Trophoblast cell (in vitro differentiated cells and primary cell): ENCODE measurements at places on chromosomes 12 and 14.
A peak's percentile ranks its signal among the peaks of the same experiment; 100 is the strongest.

DNA sequence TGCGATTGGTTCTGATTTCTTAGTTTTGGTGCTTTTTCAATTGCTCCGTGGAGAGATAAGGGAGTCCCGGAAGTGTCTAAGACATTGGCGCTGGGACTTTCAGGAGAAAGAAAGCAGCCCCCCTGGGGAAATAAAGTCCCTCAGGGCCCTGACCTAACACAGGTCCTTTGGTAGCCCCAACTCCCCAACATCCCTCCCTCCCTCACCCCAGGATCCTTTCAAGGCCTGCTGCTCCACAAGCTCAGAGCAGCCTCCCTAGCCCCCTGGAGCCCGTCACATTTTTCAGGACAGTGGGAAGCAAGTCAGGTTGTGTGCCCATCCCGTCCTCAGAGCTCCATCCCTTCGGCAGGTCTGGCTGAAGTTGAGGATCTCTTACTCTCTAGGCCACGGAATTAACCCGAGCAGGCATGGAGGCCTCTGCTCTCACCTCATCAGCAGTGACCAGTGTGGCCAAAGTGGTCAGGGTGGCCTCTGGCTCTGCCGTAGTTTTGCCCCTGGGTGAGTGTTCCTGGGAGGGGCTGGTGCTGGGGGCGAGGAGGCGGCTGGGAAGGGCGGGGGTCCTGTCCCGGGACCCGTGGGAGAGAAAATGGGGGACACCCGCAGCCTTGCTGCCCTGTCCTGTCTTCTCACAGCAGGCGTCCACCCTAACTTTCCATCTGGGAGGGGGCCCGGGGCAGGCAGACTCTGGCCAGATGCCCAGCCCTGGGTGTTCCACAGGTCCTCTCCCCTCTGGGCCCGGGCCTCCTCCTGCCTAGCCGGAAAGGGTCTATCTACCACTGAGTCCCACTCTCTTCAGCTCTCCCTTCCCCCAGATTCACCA is 950 bp downstream of the IFI27 start:
- no peak for DNase-seq

GRCh38 chr12:52280796-52281560 is 6.5 kb downstream of the KRT86 start:
- peak; percentile 36 for DNase-seq

DNA sequence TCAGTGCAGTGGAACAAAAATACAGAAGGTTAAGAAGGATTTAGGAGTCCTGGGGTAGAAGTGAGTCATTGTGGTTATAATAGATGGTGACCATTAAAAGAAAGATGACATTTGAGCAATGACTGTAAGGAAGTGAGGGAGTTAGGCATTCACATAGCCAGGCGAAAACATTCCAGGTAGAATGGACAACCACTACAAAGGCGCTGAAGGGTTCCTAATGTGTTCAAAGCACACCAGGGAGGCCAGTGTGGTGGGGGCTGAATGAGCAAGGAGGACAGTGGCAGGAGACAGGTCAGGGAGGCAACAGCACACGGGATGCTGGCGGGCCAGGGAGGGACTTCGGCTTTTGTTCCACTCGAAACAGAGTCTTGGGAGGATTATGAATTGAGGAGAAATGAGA is 129.9 kb downstream of the NPAS3 start:
- no peak for DNase-seq

DNA sequence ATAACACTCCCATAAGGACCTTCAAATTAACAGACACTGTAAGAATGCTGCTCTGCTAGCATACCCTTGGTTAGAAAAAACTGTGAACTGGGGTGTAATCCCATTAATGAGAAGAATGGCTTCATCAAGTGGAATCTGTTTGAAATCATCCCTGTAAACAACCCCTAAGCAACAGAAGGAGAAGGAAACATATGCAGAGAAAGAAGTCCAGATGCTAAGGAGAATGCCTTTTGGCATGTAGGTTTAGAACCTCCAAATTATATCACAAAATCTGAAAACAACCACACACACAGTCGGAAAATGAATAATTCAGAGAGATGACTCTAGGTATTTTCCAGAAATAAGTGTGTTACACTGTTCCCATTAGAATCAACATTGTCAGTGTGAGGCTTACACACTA is 140.2 kb downstream of the NUAK1 start:
- no peak for DNase-seq

DNA sequence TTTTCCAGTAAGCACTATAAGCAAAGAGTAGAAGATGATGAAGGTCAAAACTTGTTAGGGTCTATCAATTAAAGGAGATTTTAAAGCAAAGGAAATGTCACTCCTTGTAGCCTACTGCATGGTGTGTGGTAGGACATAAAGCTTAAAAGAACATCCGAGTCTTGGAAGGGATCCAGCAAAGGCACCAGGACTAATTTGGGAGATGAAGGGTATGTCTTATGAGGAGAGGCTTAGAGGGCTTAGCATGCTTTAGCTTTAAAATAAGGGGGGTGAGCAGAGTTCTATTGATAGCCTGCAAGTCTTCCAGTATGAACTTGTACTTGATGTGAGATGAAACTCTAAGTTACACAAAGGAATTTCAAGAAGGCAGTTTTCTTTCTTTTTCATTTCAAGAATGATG is 11.8 kb upstream of the MYBPC1 start:
- DNase-seq, result no peak

GRCh38 chr12:4137441-4137840 is 136.1 kb upstream of the CCND2 start:
- DNase-seq, result no peak

DNA sequence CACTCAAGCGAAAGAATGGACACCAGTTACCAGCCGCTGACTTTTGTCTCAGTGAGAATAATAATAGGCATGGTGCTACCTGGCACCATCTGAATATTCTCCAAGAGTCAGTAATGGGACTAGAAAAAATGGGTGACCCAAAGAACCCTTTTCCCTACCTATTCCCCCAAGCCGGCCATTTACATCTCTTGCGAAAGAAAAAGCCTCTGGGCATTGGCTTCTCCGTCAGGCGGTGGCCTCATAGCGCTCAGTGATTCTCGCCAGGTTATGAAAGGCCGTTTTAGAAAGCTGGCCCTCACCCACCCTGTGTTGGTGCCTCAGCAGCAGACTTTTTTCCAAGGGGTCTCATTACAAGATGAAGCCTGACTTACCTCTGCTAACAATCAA is 523 bp upstream of the SLC6A15 start:
- peak; percentile 57 for DNase-seq

GRCh38 chr14:100084591-100084990 is 19.4 kb downstream of the EVL start:
- no peak for DNase-seq

DNA sequence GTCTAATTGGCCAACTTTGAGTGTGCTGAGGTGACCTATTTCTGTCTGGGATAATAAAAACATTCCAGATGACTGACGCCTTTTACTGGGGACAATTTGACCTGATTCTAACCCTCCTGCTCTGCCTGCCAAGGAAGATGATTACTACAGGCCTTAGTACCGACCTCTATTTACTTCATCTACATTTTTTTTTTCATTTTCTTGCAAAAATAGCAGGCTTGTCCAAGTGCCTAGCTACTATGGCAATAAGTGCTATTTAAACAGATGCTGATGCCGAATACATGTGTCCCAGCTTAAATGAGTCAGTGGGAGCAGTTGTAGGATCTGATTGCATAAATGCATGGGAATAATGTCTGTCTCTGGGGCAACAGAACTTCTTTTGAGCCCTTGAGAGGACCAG is 254.3 kb downstream of the RGS6 start:
- DNase-seq, result no peak

- DNase-seq, result no peak
Measured at GRCh38 chr12:109946505-109946904, 46.4 kb downstream of the TCHP start.

DNA sequence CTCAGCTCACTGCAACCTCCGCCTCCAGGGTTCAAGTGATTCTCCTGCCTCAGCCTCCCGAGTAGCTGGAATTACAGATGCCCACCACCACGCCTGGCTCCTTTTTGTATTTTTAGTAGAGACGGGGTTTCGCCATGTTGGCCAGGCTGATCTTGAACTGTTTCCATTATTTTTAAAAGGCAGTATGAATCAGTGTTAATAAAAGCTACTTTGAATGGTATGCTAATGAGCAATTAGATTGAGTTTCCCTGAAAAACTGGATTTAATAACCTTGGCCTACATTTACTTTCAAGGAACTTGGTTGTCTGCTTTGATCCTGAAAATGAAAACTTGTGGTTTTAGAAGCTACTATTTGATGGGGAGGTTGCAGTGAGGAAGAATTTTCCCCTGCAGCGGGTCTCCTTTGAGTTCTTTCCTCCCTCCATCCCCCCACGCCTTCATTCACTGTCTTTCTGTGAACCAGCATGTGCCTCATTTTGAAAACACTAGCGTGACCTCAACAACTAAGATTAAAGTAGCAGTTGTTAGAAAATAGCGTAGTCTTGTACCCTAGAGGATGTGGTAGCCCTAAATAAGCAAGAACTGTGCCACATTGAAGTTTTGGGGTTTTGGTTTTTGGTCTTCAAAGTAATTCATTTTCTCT is 17.8 kb upstream of the RPS6KA5 start:
- no peak for DNase-seq

GRCh38 chr12:85843606-85844310 is 7.5 kb upstream of the RASSF9 start:
- no peak for DNase-seq

DNA sequence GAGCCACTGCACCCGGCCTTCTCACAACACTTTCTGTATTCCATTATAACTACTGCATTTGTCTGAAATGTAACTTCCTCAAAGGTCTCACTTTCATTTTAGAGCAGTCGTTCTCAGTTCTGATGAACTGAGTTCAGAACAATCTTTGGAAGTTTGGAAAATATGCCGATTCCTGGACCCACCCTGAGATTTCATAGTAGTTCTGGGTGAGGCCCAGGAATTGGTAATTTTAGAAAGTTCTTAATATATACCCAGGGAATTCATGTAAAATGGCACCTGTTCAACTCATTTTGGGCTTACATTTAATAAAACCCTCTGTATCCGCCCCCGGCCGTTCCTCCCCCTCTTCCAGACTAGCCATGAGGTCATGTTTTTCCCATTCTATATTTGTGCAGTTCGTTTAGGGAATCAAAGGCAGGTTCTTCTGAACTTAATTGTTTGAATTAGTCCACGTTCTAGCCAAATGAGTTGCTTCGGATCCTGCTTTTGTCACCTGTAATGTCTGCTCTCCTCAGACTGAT is 5.9 kb downstream of the GSG1 start:
- DNase-seq, result no peak

GRCh38 chr12:50326590-50327284 is 43.4 kb upstream of the LIMA1 start:
- DNase-seq, result no peak

GRCh38 chr14:104601786-104602185 is 2.8 kb downstream of the TMEM179 start:
- no peak for DNase-seq

- DNase-seq, result peak; percentile 73
Measured at GRCh38 chr12:124389138-124389724, 94.3 kb downstream of the RFLNA start.

GRCh38 chr14:69117020-69117767 is 35.7 kb downstream of the DCAF5 start:
- DNase-seq, result no peak

DNA sequence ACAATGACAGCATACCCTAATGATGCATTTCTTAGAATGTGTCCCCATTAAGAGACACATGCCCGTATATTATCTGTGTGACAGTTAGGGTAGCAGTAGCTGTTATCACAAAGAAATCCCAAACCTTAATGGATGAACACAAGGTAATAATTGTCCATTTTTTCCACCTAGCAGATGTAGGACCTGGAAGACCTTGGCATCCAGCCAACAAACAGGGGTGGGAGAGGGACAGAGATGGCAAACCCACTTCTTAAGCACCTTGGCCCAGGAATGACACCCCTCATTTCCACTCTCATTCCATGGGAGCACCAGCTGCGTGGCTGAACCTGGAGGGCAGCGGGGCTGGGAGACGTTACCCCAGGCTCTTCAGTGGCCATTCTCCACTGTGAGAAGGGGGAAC is 679.0 kb downstream of the AACS start:
- DNase-seq, result no peak

DNA sequence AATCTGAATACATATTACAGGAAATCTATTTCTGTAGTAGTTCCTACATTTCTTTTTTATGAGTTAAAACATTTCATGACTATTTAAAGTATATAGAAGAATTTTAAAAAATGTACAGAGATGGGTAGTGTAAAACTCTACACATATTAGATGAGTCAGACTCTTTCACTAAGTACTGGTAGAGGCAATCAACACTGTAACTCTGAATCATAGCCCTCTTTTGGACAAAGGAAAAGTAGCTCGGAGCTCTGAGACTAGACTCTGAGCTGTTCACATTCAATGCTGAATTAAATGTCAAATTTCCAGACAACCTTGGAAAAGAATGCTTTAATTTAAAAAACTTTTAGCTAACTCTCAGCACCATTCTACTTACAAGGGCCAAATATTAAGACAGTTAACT is 3.4 kb downstream of the PTCSC3 start:
- DNase-seq, result no peak

GRCh38 chr14:59278111-59278510 is 89.6 kb downstream of the DAAM1 start:
- peak; percentile 92 for DNase-seq

GRCh38 chr12:113161415-113162016 is 12.0 kb downstream of the CFAP73 start:
- DNase-seq, result peak; percentile 28

- DNase-seq, result no peak
Measured at GRCh38 chr12:43406801-43407200, 145.2 kb downstream of the ADAMTS20 start.
